EH (cell line): ENCODE measurements at places on chromosomes 13 and 19.

DNA sequence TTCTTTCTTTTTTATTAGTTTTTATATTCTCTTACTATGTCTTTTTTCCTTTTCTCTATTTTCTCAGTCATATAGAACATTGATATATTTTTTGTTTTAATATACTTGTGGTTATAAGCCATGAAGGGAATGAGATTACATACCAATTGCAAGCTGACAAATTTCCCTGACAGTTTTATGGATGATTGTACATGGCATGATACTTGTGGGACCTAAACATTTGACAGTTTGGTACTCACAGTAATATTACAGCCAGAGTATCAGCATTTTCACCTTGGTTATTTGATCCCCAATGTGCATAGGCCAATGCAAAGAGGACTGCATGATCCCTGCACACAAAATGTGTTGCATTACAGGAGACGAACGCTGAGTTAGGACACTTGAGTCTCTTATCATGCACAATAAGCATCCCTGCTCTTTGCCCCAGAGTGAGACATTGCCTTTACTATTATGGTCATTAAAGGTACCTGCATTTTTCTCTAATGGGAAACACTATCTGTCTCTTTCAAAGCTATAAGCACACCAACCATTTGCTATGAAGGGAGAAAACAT lies 713.4 kb upstream of the PCDH20 start:
- DNase-seq: no peak

- peak; percentile 4 for DNase-seq
Measured at GRCh38 chr19:39277598-39277997, 9.4 kb downstream of the IFNL2 start.

- DNase-seq: no peak
Measured at GRCh38 chr19:16944626-16945363, 56.0 kb downstream of the F2RL3 start.

DNA sequence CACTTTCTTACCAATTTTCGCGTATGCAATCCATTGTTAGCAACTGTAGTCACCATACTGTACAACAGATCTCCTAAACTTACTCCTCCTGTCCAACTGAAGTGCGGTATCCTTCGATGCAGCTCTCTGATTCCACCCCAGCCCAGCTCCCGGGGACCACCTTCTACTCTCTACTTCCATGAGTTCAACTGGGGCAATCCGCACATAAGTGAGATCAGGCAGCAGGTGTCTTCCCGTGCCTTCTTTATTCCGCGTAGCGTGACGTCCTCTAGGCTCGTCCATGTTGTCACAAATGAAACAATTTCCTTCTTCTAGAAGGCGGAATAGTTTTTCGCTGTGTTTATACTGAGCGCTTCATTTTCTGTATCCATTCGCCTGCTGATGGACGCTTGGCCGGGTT lies 8.4 kb downstream of the LILRB1 start:
- no peak for DNase-seq

DNA sequence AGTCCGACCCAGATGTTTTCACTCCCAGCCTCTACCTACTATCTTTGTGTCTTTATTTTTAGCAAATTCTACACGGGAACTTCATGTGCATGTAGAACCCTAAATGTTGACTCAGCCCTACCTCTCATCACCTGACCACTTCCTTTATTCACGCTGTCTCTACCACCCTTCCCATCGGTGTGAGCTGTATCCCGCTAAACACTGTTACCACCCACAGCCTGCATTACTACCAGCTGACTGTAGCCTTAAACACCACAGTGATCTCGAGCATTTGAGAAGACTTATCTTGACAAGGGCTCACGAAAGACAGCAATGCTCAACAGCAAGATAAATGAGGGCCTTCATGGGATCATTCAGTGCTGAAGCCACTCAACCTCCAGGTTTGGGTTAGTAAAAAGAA lies 15.1 kb downstream of the NCR1 start:
- no peak for DNase-seq

DNA sequence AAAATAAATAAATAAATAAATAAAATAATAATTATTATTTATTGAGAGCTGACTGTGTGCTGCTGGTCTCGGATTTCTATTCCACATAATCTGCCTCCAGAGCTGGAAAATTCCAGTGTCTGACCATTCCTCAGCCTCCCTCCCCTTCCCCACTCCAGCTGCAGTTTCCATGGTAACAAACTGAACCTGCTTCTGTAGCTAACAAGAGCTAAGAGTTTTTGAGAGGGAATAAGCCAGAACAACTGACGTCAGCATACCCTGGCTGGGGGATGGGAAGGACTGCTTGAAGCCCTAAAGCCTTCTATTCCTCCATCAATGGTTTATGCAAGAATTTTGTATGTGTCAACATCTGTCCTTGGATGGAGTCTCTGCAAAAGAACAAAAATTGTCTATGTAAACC lies 26.0 kb upstream of the PEG3 start:
- DNase-seq: no peak
